Small intestine (tissue), 16 donors: ENCODE measurements at places on chromosomes 6 and 20.

DNA sequence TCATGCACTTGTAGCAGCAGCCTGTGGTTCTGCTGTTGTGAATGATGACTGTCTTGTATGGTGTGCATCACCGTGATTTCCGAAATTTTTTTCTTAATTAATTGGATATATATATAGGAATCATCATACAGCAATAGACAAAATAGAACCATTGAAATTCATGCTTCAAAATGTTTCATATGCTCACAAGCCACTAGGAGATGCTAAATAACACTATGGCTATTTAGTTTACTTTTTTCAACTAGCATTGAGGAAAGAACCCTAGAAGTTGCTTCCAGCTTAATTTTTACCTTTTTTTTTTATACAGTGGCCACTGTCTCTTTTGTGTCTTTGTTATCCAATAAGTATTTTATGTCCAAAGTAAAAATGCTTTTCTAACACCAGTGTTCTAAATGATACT, 485.4 kb downstream of the CDKAL1 start:
- H3K27ac ChIP-seq: no peak overlapping the region
- no peak for DNase-seq

DNA sequence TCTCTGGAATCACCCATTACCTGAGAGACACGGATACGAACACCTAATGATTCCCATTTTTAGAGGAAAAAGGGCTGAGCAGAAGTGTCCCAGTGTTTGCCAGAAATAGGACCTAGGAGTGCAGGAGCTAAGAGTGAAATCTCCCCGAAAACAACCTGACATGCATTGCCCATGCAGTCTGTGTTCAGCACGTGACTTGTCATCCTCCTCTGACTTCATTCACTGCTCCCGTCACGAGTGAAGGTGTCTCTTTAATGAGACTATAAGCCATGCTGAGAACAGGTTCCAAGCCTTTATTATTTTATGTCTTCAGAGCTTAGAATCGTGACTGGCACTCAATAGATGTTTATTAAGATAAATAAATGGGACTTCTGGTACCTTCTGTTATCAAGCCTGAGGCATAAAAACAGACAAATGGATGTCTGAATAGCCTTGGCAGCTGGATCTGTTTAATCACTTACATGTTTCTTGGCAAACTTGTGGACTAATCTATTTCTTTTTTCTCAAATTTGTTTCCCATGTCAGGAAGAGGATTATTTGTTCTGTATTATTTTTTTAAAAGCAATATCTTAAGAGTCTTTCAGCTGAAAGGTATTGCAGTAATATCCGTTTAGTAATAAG, 3.7 kb upstream of the MLIP start:
- H3K27ac ChIP-seq: no peak overlapping the region
- no peak for DNase-seq
- H3K4me1 ChIP-seq: peaks cover 3% of the 10 kb centered on the region
- H3K27me3 ChIP-seq: no peaks in the 10 kb centered on the region
- no peak overlapping the region for H3K4me3 ChIP-seq

GRCh38 chr6:167811040-167811439, 15.7 kb upstream of the AFDN start:
- H3K4me3 ChIP-seq: no peak overlapping the region
- no peaks in the 10 kb centered on the region for H3K4me1 ChIP-seq
- DNase-seq: no peak

- peaks cover 2% of the 10 kb centered on the region for H3K4me1 ChIP-seq
- no peaks in the 10 kb centered on the region for H3K36me3 ChIP-seq
- no peaks in the 10 kb centered on the region for H3K27me3 ChIP-seq
- no peak overlapping the region for H3K27ac ChIP-seq
- H3K4me3 ChIP-seq: no peak overlapping the region
Observed at GRCh38 chr20:63382551-63383300, 21.6 kb upstream of the CHRNA4 start.

DNA sequence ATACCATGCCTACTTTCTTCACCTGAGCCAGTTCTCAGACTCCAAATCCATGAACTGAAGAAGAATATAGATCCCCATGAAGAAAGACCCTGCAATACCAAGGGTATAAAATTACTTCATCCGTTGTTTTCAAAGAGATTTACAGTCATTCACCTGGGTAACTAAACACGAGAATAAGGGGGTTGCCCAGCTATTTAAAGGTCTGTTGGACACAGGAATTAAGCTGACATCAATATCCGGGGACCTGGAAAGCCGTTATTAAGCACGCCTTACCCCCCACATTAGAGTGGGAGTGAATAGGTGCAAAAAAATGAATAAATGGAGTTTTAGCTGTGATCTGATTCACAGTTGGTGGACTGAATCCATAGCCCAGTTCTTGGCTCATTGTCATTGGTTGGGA, 28.9 kb downstream of the CLVS2 start:
- DNase-seq: no peak
- no peaks in the 10 kb centered on the region for H3K27me3 ChIP-seq
- H3K27ac ChIP-seq: no peak overlapping the region
- H3K36me3 ChIP-seq: no peaks in the 10 kb centered on the region
